ENCODE measurements at places on chromosomes 4 and X.

DNA sequence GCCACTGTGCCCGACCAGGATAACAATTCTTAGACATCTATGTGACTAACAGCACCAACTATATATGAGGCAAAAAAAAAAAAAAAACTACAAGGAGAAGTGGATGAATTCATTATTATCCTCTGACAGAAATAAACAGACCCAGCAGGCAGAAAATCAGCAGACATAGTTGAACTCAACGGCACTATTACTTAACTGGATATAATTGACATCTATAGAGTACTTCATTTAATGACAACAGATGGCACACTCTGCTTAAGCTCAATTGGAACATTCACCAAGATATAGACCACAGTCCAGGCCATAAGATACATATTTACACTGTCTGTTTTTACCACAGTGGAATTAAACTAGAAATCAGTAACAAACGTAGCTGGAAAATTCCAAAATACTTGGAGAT is 13.3 kb downstream of the CLDN22 start:
- DNase-seq: no peak

DNA sequence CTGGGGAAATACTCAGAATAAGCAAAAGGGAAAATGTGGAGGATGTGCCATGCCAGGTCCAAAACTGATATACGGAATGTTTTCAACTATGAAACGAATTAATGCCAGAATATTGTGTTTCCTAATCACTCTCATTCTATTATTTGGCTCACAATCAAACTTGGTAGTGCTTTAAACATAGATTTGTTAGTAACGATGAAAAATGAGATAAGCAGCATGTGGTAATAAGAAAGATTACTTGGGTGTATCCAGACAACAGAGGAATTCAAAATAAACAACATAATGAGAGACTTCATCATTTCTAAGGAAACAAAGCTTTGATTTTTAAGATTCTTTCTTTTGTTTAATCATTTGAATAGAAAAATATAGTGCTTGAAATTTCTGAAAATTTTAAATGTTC is 237.3 kb downstream of the TACR3 start:
- DNase-seq: no peak

DNA sequence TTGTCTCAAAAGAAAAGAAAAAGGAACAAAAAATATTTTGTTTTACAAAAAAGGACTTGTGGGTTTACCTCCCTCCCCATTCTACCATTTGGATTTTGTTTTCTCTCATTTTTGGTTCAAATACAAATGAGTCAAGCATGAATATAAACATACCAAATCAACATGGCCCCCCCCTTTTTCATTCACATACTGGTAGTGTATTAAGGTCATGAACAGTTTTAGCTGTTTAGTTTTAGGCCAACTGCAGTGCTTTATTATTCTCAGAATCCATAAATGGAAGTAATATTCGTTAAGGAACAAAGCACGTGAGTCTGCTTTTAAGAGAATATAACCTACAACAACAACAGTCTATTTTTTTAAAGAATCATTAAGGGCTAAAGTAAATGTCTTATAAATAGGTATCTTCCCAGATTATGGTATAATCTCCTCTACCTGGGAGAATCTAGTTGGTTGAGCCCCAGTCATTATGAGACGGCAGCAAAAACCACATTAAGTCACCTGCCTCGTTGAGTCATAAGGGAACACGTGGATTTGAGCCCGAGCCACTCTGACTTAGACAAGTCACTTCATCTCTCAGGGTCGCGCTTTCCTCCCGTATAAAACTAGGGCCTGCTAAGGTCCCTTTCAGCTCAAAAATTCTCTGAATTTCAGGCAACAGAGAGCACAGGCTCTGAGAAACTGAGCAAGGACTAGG is 26.7 kb downstream of the BCLAF3 start:
- no peak for DNase-seq

DNA sequence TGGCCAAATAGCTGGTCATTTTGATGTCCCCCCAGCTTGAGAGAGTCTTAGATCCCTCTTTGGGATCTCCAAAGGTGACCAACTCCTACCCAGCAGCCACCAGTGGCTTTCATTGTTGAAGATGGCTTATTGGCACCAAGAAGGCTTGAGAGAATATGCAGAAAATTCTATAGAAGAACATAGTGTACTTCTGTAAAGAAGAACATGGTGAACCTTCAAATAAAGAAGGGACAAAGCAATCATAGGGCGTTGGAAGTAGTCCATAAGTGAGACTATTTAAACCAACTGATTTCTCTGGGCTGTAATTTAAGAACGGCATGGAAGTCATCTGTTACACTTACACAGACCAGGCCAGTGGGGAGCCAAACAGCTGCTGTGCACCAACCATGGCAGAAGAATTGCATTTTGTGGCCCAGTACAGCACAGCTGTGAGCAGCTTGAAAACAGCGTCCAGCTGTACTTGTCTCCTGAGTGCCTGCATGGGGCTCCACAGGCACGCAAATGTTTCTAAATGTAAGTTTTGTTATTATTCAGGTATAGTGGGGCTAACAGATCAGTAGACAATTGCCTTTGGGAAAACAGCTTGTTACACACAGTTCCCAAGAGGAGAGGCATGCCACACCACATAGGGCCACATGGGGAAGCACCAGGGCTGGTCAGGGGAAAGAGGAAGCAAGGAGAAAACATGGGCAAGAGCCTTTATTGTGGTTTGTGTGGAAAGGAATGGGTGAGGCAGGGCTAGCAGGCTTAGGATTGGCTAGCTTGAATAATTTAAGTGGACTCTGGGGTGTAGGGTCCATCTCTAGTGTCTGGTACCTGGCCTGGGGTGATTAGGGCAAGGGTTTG is 125.0 kb downstream of the ARHGAP6 start:
- peak; percentile 8 for DNase-seq

DNA sequence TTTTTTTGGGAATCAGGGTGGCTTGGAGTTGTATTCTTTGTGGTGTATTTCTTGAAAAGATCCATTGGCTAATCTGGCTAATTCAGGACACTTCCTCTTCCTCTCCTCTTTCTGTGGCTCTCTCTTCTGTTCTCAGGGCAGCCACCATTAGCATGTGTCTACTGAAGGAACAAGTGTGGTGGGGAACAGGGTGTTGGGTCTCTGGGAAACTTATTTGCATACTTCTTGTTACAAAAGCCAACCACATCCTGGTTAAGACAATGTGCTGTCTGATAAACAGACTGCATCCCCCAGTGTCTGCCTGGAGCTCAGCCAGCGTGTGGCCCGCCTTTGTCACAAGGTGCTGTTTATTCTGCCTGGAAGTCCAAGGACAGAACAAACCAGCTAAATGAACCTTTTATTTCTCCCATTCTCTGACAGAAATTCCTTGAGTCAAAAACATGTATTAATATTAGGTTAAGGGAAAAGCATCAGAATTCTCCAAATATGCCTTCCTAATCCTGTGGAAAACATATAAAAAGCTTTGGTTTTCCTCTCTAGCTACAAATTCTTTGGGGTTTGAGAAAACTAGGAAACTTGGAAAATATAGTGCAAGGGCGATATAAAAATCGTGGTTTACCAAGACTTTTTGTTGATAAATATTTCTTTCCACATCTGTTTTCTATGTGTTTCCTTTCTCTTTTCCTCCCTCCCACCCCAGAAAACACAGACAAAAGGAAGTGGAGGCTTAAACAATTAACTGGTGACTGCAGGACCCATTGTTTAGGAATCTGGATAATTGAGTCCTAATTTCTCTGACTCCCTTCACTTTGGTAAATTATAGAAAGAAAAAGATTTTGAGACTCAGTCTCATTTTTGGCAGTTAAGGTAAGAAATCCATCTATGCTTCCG is 203.6 kb downstream of the SPRY1 start:
- DNase-seq: peak; percentile 98

DNA sequence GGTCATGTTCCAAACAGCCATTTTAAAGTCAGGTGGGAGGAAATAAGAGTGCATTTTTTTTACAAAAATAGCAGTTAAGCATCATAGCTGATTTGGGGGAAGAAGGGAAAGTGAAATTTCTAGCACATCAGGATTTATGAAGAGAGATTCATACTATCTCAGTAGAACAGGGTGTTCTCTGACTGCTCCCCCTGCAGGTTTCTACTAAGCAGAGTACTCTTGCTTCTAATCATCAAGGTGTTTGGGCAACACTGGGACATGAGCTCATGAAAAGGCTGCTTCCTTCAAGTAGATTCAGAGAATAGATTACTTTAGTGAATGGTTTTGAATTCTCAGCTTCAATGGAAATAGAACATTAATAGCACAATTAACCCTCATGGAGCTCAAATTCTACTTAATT is 591.4 kb upstream of the PCDH10 start:
- no peak for DNase-seq

GRCh38 chr4:94603170-94603747 is 151.5 kb downstream of the PDLIM5 start:
- DNase-seq: no peak

GRCh38 chr4:184994010-184994622 is 24.2 kb upstream of the HELT start:
- peak; percentile 70 for DNase-seq

Data from Kasumi-1 (cell line).